ENCODE measurements at places on chromosomes 5 and 9. TPM values are rescaled to one million over a fixed set of nuclear protein-coding genes. Genes with fewer than 3 reads are reported as not detected.

GRCh38 chr5:127960270-127960691, 123.3 kb upstream of the SLC12A2 start:
- no peaks in the 10 kb centered on the region for H3K36me3 ChIP-seq
- DNase-seq, result no peak
- H3K4me1 ChIP-seq, result peaks cover 25% of the 10 kb centered on the region
- no peak overlapping the region for H3K4me3 ChIP-seq

GRCh38 chr9:38440516-38440915, 16.3 kb upstream of the IGFBPL1 start:
- H3K4me3 ChIP-seq, result no peak overlapping the region
- H3K27ac ChIP-seq, result no peak overlapping the region
- DNase-seq, result no peak
- H3K36me3 ChIP-seq, result no peaks in the 10 kb centered on the region
- no peaks in the 10 kb centered on the region for H3K27me3 ChIP-seq

GRCh38 chr5:74326571-74327338, 313.8 kb downstream of the ENC1 start:
- H3K4me3 ChIP-seq, result no peak overlapping the region
- no peak for DNase-seq
- H3K27ac ChIP-seq, result peak overlapping the region; percentile 76
- H3K27me3 ChIP-seq, result no peaks in the 10 kb centered on the region
- peaks cover 18% of the 10 kb centered on the region for H3K4me1 ChIP-seq
- H3K36me3 ChIP-seq, result no peaks in the 10 kb centered on the region

The TPPP gene
- 0.10 TPM for polyA plus RNA-seq

The SEMA4D gene
- polyA plus RNA-seq, result 4.8 TPM

GRCh38 chr5:76960004-76960625, 7.3 kb downstream of the CRHBP start:
- H3K4me3 ChIP-seq, result no peak overlapping the region
- H3K4me1 ChIP-seq, result no peaks in the 10 kb centered on the region
- H3K27ac ChIP-seq, result no peak overlapping the region
- DNase-seq, result no peak
- H3K36me3 ChIP-seq, result no peaks in the 10 kb centered on the region

DNA sequence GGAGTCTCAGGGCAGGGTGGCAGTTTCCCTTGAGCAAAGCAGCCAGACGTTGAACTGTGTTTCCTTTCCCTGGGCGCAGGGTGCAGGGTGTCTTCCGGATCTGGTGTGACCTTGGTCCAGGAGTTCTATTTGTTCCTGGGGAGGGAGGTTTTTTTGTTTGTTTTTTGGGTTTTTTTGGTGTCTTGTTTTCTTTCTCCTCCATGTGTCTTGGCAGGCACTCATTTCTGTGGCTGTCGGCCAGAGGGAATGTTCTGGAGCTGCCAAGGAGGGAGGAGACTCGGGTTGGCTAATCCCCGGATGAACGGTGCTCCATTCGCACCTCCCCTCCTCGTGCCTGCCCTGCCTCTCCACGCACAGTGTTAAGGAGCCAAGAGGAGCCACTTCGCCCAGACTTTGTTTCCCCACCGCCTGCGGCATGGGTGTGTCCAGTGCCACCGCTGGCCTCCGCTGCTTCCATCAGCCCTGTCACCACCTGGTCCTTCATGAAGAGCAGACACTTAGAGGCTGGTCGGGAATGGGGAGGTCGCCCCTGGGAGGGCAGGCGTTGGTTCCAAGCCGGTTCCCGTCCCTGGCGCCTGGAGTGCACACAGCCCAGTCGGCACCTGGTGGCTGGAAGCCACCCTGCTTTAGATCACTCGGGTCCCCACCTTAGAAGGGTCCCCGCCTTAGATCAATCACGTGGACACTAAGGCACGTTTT, 3.5 kb upstream of the PHYHD1 start:
- DNase-seq, result no peak
- no peak overlapping the region for H3K27ac ChIP-seq
- peaks cover 26% of the 10 kb centered on the region for H3K36me3 ChIP-seq
- peaks cover 9% of the 10 kb centered on the region for H3K4me1 ChIP-seq
- H3K27me3 ChIP-seq, result no peaks in the 10 kb centered on the region
- no peak overlapping the region for H3K4me3 ChIP-seq

The CD72 gene
- polyA plus RNA-seq, result 2.5 TPM

The SHOC1 gene
- polyA plus RNA-seq, result not detected

The GKAP1 gene
- polyA plus RNA-seq, result 1.7 TPM

DNA sequence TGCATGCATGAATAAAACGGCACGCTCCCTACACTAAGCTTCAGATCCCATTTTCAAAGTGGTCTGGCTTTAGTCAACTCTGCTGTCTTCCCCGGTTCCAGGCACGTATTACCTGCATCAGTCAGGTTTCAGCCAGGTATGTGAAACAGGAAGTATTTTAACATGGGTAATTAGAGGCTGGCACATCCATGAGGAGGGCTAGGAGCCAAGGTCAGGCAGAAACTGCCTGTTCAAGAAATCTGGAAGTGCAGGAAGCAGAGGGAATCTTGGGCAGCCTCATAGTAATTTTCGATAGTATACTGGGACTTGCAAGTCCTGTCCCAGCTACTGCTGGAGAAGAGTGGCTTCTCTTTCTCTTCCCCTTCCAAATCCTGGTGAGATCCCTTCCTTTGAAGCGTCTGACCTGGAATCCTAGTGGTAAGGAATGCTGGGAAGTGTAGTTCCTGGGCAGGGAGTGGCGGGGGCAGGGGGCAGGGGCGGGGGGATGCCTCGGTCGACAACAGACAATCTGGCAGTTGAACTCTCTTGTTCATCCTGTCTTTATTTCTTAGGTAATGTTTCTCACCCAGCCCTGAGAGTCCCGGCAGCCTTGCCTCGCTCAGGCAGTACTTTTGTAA, 403.1 kb downstream of the TLE4 start:
- no peak overlapping the region for H3K27ac ChIP-seq
- no peak overlapping the region for H3K4me3 ChIP-seq
- no peaks in the 10 kb centered on the region for H3K27me3 ChIP-seq
- no peaks in the 10 kb centered on the region for H3K36me3 ChIP-seq

GRCh38 chr5:159273923-159274322, 10.8 kb downstream of the UBLCP1 start:
- H3K27me3 ChIP-seq, result no peaks in the 10 kb centered on the region
- no peak overlapping the region for H3K27ac ChIP-seq
- no peak overlapping the region for H3K4me3 ChIP-seq
- DNase-seq, result no peak

DNA sequence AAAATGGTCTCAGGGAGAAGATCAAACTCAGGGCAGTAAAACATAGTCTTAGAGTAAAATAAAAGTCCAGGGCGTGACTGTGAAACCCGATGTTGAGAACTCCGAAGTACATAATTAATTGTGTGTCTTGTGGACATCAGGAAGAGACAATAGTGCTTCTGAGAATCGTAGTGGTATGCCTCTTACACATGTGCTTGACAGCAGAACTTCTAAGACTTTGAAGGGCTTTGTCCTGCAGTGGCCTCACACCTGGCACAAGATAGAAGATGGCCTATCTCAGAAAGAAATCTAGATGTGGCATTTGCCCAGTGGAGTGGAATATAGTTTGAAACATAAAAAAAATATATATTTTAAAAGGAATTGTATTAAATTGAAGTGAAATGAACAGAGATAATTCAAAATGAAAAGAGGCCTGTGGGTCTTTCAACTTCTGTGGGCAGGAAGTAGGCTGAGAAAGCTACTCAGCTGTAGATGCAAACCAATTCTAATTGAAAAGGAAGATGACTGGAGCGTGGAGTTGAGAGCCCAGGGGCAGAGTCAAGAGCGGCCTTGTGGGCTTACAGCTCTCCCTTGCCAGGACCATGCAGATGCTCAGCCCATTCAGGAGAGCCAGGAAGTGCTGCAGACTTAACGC, 468.4 kb downstream of the KDM4C start:
- no peak overlapping the region for H3K4me3 ChIP-seq
- DNase-seq, result no peak
- no peaks in the 10 kb centered on the region for H3K36me3 ChIP-seq
- no peak overlapping the region for H3K27ac ChIP-seq
- H3K4me1 ChIP-seq, result no peaks in the 10 kb centered on the region

Measured in SK-N-SH (cell line).